ENCODE measurements at places on chromosomes 13 and 19.

DNA sequence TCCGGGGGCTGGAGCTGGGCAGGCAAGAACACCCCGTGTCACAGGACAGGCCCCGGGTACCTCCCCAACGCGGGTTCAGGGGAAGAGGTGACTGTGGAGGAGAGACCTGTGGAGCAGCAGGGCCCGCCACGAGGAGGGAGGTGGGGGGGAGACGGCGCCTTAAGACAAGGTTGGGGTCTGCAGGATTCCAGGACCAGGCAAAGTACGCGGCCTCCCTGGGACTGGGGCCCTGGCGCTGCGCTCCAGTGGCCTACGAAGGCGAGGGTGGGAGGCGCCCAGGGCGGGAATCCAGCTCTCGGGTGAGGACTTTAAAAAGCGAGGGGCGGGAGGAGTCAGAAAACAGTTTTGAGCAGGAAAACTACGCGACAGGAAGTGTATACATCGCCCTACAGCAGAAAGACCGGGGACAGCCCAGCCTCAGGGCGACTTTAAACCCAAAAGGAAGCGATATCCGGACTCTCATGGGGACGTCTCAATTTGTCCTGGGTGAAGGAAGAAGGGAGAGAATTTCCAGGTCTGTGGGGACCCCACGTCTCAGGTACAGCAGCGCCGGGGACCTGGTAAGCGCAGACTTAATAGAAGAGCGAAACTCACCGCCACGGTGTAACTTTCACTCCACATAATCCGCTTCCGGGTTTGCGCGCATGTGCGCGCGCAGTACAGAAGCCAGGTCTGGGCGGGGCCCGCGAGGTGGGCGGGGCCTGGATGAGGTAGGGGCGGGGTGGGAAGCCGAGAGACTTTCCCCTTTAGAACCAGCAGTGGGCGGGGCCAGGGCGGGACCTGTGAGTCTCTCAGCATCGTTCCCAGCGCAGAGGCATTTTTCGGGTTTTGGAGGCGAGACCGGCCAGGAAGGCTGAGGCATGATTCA lies at the start of gene ZNF83:
Gene ZNF83, minus strand, starts transcription at position 638 of the 868 bp plus-strand sequence.
- DNase-seq, result peak; percentile 99

GRCh38 chr19:4911314-4911713 lies 2.0 kb downstream of the UHRF1 start:
- DNase-seq, result no peak

DNA sequence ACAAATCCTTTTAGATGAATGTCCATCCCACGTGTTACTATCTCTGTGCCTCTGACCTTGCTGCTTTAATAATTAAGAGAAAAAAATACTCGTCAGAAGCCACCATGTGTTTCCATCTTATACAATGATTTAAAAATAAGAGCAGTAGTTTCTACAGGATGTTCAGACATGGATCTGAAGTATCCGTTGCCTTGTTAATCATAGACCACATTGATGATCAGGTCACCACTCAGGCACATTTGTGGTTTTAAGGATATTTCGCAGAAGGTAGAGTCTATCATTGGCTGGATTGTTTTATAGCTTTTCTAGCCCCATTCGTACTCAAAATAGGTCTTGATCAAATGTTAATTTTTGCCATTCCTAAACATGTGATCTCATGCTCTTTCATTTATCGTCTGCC lies 710.0 kb upstream of the ARGLU1 start:
- no peak for DNase-seq

DNA sequence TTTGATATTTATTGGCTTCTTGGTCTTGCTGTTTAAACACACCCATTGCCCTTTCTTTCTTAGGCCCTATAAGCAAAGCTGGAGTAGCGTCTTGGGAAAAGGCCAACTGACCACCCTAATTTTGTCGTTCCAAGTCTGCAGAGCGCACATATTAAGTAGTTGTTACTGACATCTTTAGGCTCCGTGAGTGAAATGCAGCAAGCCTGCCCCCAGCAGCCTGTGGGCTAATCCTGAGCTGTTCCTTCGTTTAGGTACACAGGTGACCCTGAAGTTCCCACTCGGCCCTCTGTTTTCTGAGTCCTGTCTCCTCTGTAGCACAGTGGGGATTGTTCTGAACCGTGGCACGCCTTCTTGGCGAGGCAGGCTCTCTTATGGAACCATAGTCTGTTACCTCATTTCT lies 170.5 kb downstream of the STK24 start:
- no peak for DNase-seq

DNA sequence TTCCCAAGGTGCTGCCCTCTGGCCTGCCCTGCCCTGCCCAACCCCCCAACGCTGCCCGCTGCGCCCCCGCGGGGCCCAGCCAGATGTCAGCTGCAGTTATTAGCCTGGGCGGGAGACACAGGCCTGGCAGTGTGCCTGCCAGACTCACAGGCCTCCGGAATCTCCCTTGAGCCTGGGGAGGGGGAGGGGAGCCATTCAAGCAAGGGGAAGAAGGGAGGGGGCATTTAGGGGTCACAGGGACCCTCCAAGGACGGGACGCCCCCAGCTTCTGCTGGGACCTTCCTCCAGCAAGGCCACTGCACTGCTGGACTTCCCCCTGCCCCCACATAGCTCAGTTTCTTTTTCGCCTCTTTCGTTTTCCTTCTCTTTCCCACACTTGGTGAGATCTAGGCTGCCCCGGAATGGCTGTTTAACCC lies 2.6 kb upstream of the JUNB start:
- DNase-seq, result no peak

- no peak for DNase-seq
Measured at GRCh38 chr13:94154367-94154766, 325.1 kb downstream of the DCT start.

- DNase-seq, result no peak
Measured at GRCh38 chr13:50226515-50227155, 211.4 kb downstream of the KCNRG start.

DNA sequence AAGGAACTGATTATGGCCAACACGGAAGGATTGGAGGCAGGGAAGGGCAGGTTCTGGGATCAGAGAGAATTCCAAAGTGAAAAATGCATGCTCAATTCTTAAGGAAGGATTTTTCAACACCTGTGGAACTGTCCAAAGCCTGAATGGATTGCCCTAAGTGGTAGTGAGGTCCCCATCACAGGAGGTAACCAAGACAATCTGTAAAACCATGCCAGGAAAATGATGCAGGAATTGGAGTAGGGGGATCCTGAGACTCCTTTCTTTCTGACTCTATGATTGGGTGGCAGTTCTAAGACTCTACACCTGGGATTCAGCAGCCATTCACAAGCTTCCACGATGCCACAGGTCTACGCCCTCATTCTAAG lies 56.5 kb upstream of the ZNRF4 start:
- no peak for DNase-seq

GRCh38 chr19:34639491-34640085 lies 37.4 kb downstream of the SCGB2B2 start:
- DNase-seq, result no peak

- DNase-seq, result no peak
Measured at GRCh38 chr19:45087531-45087930, 5.4 kb upstream of the PPP1R37 start.

- DNase-seq, result no peak
Measured at GRCh38 chr13:30290812-30291436, 16.4 kb downstream of the KATNAL1 start.

GRCh38 chr13:52003541-52003940 lies 7.7 kb downstream of the ATP7B start:
- DNase-seq, result no peak

DNA sequence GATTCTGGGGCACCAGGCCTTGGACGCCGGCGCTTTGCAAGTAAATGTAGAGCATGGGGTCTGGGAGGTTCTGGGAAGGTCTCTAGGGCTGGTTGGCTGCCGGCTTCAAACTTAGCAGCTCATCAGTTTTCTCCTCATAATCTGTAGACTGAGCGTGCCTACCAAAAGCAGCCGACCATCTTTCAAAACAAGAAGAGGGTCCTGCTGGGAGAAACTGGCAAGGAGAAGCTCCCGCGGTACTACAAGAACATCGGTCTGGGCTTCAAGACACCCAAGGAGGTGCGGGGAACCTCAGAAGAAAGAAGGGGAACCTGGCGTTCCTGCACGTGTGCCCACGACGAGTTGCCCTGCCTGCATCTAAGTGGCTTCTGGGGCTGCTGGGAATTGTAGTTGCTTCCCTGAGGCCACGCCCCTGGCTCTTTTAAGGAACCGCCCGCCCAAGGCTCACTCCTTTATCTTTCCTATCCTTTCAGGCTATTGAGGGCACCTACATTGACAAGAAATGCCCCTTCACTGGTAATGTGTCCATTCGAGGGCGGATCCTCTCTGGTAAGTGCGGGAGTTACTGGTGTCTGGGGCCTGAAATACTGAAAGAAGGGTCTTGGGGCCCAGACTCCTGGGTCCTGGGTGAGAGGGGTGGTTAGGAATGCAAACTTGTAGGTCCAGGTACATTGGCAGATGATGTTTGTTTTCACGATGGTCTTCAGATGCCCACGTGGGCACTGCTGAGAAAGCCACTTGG lies 984 bp downstream of the RPS11 start:
- no peak for DNase-seq

GRCh38 chr19:21587549-21587948 lies 82.1 kb downstream of the ZNF429 start:
- no peak for DNase-seq

GRCh38 chr13:39618561-39618960 lies 15.6 kb upstream of the LHFPL6 start:
- no peak for DNase-seq

- no peak for DNase-seq
Measured at GRCh38 chr19:51317376-51317775, 5.9 kb downstream of the IGLON5 start.

- DNase-seq, result no peak
Measured at GRCh38 chr19:31269425-31270127, 79.7 kb downstream of the TSHZ3 start.

Data from esophagus muscularis mucosa (tissue), 4 donors.